DMS153 (cell line): ENCODE measurements at places on chromosomes 6 and 20.

DNA sequence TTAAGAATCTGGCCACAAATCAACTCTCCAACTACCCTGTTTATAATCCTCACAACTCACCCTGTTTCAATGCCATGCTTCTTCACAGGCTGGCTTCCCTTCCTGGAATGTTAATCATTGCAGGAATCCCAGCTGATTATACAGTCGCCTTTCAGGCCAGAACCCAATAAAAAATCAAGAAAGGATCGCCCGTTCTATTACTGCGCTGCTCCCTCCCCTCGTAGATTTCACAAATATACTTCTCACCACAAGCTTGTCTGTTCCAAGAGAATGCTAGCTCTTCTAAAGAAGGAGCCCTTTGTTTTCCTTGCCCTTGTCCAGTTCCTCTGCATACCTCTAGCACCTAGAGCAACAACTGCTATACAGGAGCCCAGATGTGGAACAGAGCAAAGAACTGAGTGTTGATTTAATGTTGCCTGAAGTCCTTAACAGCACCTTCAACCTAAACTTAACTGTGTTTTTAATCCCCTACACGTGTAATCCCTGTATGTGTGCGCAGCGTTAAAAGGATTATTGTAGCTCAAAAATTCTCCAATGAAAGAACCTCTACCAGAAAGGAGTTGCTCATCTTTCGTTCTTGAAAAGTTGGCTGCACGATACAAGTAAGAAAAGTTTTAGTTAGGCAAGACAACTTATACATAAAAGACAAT is 988 bp downstream of the ECHDC1 start:
- DNase-seq, result no peak

DNA sequence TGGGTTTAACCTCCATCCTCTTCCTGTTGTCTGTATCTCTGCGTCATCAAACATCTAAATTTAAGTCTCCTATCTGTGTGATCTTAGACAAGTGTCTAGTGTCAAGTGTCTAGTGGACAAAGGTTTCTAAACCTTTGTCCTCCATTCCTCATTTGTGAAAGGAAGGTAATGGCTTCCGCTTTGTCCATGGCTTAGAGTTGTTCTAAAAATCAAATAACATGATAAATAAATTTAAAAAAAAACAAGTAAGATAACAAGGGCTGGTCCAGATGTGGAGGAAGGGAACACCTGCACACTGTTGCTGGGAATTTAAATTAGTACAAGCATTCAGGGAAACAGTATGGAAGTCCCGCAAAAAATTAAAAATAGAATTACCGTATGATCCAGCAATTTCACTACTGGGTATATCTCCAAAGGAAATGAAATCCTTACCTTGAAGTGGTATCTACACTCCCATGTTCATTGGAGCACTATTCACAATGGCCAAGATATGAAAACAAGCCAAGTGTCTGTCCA is 17.6 kb upstream of the SERPINB1 start:
- DNase-seq, result no peak

DNA sequence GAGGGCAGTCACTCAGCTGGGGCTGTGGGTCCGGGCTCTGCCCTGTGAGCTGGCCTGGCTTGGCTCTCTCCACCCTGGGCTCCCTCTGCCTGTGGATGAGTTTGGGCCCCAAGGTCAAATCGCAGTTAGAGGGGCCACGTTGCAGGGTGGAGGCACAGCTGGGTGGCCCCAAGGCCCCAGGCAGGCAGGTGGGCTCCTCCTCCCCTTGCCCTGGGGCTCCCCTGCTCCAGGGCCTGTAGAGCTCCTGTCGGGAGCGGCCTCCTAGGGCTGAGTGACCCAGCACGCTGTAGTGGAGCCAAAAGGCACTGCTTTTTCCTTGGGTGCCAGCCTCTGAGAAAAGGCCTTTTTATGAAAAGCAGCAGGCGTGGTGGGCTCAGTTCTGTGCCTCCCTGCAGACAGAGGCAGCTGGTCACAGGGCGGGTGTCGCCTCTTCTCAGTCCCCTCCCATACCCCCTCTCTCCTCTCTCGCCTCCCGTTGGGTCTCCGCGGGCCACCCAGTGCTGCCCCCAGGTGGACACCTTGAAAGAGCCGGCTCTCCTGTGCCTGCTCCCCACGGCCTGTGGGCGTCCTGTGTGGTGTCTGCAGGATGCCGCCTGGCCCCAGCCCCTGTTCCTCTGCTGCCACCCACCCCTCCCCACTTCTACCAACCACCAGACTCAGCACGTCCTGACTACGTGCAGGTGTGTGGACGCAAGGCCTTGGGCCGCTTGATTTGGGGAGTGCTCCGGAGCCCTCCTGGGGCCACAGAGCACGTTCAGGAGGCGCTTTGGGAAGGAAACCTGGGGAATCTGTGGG is 13.2 kb downstream of the SS18L1 start:
- DNase-seq, result no peak

DNA sequence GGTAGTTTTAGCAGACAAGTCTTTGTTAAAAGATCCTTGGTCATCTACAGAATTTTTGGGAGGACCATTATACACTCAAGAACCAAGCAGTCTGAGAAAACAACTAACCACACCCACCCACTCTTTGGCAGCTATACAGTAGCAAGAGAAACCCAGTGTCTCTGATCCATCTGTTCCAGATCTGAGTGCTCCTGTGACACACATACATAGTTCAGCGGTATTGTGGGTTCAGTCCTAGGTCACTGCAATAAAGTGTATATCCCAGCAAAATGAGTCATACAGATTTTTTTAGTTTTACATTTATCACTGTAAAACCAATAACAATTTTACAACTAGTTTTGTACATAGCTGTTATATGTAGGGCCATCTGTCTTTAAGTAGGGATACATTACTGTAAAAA is 47.4 kb upstream of the PAK5 start:
- DNase-seq, result no peak

GRCh38 chr20:8421981-8422380 is 289.9 kb downstream of the PLCB1 start:
- no peak for DNase-seq

- no peak for DNase-seq
Measured at GRCh38 chr6:156844089-156844488, 66.9 kb downstream of the ARID1B start.

GRCh38 chr6:43318011-43318410 is 9.4 kb upstream of the CRIP3 start:
- no peak for DNase-seq

DNA sequence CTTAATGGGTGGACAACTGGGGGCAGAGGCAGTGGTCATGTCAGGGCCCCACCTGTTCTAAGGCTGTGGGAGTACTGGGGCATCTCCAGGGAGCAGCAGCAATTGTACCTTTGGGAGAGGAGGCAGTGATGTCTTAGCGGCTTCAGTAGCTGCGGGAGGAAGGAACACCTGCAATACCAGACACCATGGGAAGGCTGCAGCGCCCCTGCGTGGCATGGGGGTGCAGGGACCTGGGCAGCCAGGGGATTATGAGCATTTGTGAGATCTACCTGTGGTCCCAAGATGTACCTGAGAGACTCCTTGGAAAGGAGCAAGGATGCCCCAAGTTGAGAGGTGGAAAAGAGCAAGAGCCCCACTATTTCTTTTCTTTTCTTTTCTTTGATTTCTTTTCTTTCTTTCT is 112.1 kb upstream of the GPR6 start:
- DNase-seq, result no peak

DNA sequence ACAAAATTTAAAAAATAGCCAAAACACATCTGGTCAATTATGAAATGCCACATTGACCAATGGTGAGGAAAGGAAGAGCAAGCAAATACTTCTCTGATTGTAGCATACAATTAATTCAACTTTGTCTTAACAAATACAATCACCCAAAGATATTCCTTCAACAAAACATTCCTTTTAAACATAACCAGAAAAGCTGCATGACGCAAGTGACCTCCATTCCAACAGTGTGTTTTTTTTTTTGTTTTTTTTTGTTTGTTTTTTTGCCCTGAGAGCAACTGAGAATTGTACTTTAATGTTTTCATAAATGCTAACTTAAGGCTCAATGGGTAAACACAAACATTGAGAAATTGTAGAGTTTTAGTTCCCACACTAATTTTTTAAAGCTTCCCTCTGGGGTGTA is 184.4 kb downstream of the PTPRK start:
- no peak for DNase-seq

DNA sequence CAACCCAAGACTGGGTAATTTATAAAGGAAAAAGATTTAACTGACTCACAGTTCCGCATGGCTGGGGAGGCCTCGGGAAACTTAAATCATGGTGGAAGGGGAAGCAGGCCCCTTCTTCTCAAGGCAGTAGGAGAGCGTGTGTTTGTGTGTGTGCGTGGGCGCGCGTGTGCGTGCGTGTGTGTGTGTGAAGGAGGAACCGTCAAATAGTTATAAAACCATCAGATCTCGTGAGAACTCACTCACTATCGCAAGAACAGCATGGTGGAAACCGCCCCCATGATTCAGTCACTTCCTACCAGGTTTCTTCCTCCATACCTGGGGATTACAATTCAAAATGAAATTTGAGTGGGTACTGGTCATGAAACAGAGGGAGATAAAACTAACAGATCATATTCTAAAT is 220.1 kb upstream of the EYS start:
- no peak for DNase-seq

- peak; percentile 20 for DNase-seq
Measured at GRCh38 chr6:46781478-46782378, 11.5 kb upstream of the MEP1A start.

DNA sequence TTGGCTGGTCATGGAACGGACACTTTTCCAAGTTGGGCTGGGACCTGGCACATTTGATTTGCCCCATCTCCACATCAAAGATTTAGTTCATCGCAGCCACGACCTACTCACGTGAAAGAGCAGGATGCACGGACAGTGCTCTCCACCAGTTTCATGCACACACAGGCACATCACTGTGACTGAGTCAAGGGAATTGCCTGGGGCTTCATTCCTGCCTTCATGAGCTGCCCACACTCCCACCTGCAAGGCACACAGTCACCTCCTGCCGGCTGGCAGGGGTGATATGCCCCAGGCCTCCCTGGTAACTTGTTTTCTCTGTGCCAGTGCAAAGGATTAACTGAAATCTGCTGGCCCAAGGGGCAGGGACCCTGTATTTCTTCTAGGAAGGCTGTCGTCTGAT is 23.3 kb upstream of the CST1 start:
- DNase-seq, result no peak
